ENCODE measurements at places on chromosomes 2 and 18.

DNA sequence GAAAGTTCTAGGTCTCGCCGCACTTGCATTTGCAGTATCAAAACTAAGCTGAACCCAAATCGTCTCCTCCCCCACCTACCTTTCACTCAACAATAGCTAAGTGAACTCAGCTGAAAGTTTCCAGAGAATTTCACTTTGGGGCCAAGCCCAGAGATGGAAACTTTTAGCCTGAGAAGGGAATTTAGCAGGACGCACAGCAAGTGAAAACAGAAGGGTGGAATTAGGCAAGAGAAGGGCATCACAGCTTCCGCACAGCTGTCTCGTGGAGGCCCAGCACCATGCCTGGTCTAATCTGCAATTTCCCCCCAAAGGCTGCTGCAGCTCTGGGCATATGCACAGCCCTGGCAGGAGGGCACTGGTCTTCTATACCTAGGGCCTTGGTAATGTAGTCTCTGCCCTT is 262.0 kb downstream of the TNS1 start:
- no peak for DNase-seq

DNA sequence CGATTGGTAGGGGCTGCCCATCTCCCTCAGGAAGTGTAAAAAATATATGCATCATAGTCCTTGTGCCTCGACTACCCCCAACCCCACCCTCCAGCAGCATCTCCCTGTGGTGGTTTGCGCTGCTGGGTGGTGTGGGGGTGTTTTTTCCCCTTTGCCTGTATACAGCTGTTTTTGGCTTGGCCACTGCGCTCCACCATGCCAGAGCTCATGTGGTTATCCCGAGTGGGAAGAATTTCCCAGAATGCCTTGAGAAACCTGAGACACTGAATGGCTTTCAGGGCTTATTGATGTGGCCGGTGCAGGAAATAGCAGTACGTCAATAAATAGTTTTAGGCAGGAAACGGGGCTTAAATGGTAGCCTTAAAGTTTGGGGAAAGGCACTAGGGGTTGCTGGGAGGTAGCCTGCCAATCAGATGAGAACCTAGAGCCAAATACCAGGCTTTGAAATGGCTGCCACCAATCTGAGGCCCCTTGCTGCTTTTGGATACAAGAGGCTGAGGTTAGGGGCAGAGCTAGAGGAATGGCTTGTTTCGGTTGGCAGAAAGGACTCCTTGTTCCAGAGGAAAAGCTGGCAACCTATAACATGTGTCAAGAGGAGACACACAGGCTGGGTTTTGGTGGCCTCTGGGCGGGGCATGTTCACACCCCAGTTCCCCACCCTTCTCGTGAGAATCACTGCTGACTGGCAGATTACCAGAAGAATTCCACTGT is 144.1 kb downstream of the SMAD7 start:
- DNase-seq: peak; percentile 30

DNA sequence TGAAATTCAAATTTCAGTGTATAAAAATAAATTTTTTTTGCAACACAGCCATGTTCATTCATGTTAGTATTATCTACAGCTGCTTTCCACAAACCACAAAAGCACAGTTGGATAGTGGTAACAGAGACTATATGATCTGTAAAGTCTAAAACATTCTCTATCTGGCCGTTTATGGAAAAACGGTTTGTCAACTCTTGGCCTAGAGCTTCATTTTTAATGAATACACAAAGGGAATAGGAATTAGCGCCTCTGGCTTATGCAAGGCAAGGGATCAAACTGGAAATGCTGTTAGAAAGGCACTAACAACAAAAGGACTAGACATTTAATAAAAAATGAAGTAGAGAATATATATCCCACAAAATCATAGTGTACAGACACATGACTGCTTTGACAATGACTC is 211.9 kb downstream of the EXOC6B start:
- no peak for DNase-seq

GRCh38 chr2:12816379-12817306 is 99.9 kb downstream of the TRIB2 start:
- no peak for DNase-seq

GRCh38 chr2:228516019-228516418 is 334.5 kb upstream of the SPHKAP start:
- DNase-seq: no peak

GRCh38 chr2:41828052-41828643 is 219.7 kb upstream of the PKDCC start:
- DNase-seq: no peak

GRCh38 chr2:216934151-216934550 is 74.3 kb upstream of the TNP1 start:
- DNase-seq: no peak

DNA sequence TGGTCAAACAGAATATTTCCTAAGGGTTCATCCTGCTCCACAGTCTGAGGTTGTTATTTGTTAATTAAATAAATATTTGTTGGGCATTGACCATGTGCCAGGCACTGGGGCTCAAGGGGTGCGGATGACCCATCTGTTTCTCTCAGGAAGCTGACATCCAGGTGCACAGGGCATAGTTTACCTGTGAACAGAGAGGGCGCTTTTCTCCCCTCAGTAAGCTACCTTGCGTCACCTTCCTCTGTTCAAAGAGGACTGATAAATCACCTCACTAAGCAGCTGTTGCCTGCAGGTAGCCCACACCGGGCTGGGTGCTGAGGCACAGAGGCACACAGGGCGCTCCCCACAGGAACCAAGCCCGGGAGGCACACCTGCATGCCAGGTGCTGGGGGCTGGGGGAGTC is 41.6 kb downstream of the SH3RF3 start:
- DNase-seq: no peak

DNA sequence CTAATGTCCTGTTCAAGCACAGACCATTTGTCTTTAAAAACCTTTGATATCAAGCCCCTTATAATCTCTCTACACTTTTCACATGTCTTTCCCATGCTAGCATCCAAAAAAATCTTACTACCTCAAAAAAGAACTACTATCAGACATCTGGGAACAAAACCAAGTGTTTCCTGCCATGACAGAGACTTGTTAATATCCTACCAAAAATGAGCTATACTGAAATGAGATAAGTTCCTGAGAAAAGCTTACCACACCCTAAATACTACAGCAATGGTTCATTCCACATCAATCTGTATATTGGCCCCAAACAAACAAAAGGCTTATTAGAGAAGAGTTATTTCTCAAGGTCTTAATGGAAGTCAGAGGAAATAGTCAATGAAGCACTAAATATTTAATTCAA is 230.1 kb downstream of the DYM start:
- DNase-seq: no peak

DNA sequence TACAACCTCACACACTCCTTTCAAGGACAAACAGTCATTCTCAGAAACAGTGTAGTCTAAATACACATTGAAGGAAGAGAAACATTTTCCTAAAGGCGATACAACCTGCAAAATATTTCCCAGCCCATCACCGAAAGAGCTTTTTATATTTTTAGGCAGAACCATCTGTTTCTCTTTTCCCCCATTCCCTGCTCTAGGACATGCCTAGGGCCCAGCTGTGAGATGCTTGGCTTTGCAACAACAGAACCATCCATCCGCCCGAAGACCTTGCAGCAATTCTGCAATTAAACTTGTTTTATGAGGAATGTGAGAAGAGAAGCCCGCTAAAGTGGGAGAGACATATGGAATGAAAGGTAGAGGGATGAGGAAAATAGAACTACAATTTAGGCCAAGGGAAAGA is 105.6 kb upstream of the RFX8 start:
- no peak for DNase-seq

DNA sequence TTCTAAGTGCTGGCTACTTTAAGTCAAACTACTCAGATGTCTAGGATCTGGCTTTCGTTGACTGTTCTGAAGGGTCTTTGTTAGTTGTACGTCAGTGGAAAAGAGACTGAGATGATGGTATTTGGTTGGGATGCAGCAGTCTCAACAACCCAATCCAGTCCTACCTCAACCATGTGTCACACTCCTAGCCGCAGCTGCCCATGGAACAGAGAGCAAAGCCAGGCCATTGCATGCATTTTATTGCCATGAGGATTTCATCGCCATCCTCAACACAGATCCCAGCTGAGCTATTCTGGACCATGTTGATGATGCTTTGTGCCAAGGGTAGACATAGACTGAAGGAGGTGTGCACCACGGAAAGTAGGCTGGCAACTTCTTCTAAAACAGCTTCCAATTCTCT is 97.3 kb upstream of the STK39 start:
- DNase-seq: no peak

DNA sequence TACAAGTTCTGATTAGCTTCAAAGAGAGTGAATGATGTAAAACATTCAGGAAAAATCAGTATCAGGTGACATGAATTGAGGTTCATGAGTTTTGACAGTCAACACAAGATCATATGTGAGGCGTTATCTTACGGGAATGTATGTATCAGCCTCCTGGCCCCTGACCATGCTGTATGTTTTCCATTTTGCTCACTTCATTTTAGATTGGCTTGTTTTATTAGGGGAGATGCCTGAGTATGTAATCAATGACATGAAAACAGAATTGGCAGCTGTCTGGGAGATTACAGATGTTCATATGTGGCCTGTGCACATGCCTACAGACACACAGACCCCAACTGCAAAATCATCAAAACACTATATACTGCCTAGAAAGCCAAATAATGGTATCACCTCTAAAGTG is 168.5 kb upstream of the RND3 start:
- no peak for DNase-seq

GRCh38 chr2:85399183-85399455 is 11.0 kb downstream of the CAPG start:
- DNase-seq: no peak

- DNase-seq: no peak
These were observed 28.0 kb downstream of the GCG start for GRCh38 chr2:162123806-162124758.

DNA sequence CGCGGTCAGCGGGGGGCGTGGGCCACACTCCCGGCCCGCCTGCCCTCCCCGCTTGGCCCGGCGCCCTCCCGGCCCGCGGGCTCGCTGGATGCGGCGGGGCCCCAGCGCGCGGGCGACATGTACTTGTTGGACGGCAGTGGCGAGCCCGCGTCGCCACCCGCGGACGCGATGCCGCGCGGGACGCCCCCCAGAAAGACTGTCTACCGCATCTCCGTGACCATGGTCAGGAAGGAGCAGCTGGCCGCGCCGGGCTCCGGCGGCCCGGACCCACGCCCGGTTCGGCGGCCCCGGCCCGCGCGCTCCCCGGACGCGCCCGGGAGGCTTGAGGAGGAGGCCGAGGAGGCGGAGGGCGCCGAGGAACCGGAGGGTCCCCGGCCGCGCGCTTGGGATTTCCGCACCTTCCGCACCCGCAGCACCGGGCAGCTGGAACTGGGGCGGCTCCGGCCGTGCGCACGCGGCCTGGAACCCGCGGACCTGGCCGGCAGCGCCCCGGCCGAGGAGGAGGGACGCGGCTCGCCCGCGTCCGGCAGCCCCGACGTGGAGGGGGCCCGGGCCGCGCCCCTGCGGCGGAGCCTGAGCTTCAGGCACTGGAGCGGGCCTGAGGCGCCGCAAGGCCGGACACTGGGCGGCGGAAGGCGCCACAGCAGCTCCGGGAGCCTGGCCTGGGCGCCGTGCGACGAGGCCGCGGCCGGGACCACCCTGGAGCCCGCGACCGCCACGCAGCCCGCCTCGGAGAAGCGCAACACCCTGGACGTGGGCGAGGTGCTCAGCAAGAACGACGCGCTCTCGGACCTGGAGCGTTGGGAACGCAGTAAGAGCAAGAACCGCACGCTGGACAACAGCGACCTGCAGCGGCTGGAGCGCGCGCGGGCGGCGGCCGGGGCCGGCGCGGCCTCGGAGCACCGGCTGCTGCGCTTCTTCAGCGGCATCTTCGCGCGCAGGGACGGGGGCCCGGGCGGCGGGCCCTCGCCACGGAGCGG is 176.4 kb downstream of the AGAP1 start:
- DNase-seq: no peak

DNA sequence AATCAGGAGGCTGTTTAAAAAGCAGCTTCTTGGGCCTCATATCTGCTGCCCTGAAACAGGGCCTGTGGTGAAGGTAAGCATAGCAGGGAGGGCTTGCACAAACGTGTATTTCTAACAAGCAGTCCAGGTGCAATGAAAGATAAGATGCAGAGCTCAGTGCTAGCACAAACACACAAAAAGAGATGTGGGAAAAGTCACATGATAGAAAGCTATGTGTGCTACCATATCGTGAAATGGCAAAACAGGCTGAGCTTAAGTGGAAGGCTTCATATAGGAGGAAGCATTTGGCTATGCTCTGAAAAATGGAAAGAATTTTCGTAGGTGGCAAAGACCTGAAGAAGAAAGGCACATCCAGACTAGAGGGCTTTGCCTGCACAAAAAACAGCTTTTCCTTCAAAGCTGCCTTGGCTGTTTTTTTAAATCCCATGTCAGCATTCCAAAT is 10.2 kb downstream of the RSAD2 start:
- no peak for DNase-seq

- no peak for DNase-seq
These were observed 312.7 kb upstream of the CWC22 start for GRCh38 chr2:180319586-180320405.

DNA sequence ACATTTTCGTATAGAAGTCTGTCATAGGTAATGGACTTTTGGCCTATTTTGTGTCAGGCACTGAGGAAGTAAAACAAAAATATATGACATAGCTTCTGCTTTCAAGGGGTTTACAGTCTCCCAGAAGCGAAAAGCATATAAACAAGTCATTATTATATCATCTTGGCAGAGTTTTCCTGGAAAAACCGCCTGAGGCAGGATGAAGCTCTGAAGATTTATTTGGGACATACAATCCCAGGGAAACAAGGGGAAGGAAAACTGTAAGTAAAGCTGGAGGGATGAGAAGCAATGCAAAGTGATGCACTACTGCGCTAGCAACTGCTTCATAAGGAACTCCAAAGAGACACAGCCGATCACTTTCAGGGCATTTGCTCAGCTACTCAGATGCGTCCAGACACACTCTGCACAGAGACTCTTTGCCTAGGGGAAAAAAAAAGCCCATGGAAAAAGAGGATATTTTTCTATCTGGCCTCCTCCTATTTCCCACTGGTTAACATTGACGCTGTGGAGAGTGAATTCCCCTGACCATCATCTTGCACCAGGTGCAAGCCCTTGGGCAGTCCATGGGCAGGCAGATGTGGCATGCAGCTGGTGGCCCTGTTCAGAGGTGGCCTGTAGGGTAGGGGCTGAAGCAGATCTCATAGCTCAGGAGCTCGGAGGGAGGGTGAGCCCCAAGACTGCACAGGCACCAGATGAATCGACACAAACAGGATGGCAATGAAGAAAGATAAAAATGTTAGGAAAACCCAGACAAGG is 158.1 kb downstream of the METTL4 start:
- no peak for DNase-seq

- DNase-seq: no peak
These were observed 1.6 kb upstream of the RHOB start for GRCh38 chr2:20444993-20445910.

GRCh38 chr2:47568164-47568850 is 165.4 kb downstream of the MSH2 start:
- DNase-seq: no peak

Measured in activated CD4-positive, alpha-beta T cell treated with anti-CD3 and anti-CD28 coated beads, Interleukin-2, amount 50 U/mL, for 48 hours (primary cell).